Smooth muscle cell of bladder (primary cell): ENCODE measurements at places on chromosomes 12 and 14. TPM values are rescaled to one million over a fixed set of nuclear protein-coding genes. Genes with fewer than 3 reads are reported as not detected.

The KRT6A gene
- total RNA-seq: 3.7 and 22.8 TPM in 2 replicates

The CD69 gene
- 0.14 TPM in 1 of 2 replicates, not detected in the other for total RNA-seq

The MYO1A gene
- total RNA-seq: under 0.01 TPM in 1 of 2 replicates, not detected in the other

The GPR68 gene
- total RNA-seq: 9.7 and 13.3 TPM in 2 replicates

The TAS2R8 gene
- not detected in 2 replicates for total RNA-seq

The OASL gene
- 0.09 and 0.57 TPM in 2 replicates for total RNA-seq

The KLRG1 gene
- 0.28 and 0.65 TPM in 2 replicates for total RNA-seq
